AG04450 (cell line): ENCODE measurements at places on chromosomes 2 and 18.

- DNase-seq: peak; percentile 26
These were observed 1358.7 kb upstream of the NRXN1 start for GRCh38 chr2:52390651-52391050.

DNA sequence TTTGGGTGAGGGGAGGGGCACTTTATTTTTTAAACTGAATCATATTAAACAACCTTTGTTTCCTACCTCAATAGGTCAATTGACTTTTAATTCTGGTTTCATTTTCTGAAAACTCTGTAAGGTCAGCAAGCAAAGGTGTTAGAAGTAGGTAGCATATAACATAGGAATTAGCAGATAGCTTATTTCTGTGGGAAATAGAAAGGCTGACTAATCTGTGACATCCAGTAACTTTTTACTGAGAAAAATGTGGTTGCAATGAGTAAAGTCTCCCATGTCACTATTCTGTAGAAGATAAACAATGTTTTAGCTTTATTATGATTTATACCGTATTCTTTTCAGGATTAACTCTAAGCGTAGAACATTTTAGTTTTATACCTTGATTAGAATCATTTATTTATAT lies 240.4 kb downstream of the PLCL1 start:
- no peak for DNase-seq

GRCh38 chr18:70276416-70277191 lies 12.2 kb upstream of the SOCS6 start:
- DNase-seq: no peak

DNA sequence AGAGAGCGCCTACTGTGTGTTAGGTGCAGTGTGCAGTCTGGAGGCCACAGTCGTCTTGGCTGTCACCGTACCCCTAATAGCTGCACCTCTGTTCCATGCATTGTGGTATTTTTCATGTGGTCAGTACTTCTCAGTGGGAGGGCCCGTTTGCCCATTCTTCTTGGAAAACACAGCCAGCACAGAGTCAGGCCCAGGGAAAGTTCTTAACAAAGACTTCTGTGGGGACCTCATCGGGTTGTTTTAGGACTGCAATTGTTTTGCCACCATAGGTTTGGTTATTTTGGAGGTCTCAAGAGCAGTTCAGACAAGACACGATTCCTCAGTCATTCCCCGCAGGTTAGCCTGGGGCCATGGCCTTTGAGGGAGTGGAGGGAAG lies 62.3 kb downstream of the SMIM21 start:
- DNase-seq: no peak

GRCh38 chr2:187505065-187505672 lies 49.1 kb downstream of the TFPI start:
- DNase-seq: no peak

GRCh38 chr2:168234407-168235085 lies 12.8 kb downstream of the STK39 start:
- DNase-seq: no peak

DNA sequence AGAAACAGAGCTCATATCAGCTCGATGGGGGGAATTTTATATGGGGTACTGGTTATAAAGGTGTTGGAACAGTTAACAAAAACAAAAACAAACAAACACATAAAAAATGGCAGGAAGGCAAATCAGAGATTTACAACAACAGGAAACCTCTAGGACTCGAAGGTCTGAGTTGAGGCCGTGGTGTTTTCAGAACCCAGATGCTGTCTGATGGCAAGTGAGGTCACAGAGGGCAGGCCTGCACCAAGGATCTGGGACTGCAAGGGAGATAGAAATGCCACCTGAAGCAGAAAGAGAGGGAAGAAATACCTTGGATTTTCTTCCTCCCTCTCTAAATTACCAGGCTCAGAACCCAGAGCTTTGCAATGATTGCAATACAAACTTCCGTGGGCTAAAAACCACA lies 429.5 kb downstream of the ZNF521 start:
- no peak for DNase-seq

GRCh38 chr2:102301867-102302362 lies 9.4 kb upstream of the IL1RL1 start:
- DNase-seq: no peak

GRCh38 chr2:70283500-70284191 lies 9.9 kb downstream of the SNRPG start:
- DNase-seq: no peak

- DNase-seq: no peak
These were observed 858.5 kb upstream of the PIK3C3 start for GRCh38 chr18:41096504-41096903.

DNA sequence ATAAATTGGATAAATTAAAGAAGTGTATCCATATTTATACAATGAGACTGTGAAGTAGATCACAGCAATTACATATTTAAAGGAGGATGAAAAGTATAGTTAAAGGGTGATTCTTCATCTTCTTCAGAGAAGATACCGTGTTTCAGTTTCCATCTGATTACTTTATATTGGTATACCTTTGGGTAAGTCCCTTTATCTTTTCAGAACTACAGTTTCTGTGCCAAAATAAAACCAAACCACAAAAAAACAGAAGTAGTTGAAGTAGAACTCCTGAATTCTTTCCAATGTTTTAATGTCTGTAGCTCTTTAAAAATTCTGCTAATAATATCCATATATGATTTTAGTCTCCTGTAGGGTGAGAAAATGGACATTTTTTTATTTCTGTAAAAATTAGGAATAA lies 231.2 kb upstream of the LINC00305 start:
- DNase-seq: no peak

DNA sequence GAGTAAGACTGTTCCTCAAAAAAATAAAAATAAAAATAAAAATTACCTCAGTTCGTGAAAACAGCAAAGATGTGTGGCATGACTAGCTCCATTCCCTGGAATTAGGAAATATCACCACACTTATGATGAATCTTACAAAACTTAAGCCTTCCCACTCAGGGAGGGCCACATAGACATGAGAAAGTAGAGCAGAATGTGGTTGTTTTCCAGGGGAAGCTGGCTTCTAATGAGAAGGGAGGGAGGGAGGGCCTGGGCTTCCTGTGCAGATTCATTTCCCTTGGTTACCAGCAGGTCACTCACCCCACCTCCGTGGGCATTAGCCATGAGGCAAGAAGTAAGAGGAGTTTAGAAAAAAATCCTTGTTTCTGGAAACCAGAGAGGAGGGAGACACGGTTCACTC lies 95.9 kb upstream of the RMDN2 start:
- DNase-seq: peak; percentile 90

DNA sequence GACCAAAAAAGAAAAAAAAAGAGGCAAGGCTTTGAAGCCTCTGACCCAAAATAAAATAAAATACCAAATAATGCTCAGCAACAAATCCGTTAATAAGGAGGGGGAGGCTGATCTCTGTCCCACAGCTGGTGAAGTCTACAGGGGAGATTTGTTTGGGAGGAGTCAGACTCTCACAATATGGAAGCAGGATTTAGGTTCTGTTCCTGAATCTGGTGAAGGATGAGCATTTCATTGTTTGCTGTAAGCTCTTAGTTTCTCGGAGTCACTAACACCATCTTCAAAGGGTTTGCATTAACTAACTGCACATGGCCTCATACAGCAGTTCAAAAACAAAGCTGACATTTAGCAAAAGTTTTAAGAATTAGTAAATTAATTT lies 339.4 kb upstream of the TNP1 start:
- DNase-seq: no peak

DNA sequence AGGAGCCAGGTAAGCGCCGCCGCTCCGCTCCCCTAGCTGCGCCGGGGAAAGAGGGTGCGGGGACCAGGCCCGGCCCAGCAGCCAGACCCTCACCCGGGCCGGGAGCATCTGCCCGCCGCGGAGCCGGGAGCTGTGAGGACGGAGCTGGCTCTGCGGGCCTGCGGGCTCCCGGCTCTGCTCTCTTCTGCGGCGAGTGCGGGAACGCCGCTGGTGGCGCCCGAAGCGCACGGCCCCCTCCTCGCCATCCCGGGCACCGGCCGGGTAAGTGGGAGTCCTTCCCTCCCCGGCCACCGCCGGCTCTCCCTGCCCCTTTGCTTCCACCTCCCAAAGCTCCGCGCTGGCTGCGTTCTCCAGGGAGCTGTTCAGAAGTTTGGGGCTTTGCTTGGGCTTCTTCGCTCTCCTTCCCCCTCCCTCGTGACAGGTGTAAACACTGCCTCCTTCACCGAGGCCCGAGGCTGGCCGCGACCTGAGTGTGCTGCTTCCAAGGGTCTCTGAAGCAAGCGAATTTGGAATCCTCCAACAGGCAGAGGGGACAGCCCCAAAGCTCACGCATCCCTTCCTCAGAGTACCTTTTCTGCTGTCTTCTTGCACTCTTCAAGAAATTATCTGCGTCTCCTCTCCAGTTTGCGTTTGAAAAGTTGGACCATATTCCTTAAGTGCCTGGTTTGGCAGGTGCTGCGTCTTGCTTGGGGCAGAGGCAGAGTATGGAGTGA lies 632 bp downstream of the AFTPH start:
- DNase-seq: no peak

GRCh38 chr2:12273111-12273510 lies 443.6 kb upstream of the TRIB2 start:
- no peak for DNase-seq

GRCh38 chr2:173441222-173441621 lies 86.5 kb downstream of the CDCA7 start:
- no peak for DNase-seq

GRCh38 chr2:41948397-41948763 lies 99.4 kb upstream of the PKDCC start:
- no peak for DNase-seq

GRCh38 chr18:25360301-25360899 lies 8.4 kb upstream of the ZNF521 start:
- DNase-seq: no peak

DNA sequence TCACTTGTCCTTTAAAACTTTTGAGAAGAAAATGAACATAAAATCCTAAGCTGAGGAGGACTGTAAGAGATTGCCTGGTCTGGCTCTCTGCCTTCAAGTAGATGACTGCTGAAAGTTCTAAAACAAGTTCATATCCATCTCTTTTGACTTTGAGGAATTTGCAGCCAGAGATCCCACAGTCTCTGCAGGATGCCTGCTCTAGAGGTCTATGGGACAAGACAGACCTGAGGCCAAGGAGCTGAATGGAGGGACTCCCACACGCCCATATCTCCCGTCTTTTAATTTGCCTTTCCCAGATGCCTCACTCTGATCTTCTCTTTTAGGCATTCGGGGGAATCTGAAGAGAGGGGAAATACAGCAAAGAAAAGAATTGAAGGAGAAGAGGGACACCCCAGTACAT lies 255.9 kb upstream of the RASGRP3 start:
- no peak for DNase-seq
